ENCODE measurements at places on chromosomes 5 and 9.

- no peak for DNase-seq
These were observed 175.2 kb downstream of the SAXO1 start for GRCh38 chr9:18857769-18858168.

DNA sequence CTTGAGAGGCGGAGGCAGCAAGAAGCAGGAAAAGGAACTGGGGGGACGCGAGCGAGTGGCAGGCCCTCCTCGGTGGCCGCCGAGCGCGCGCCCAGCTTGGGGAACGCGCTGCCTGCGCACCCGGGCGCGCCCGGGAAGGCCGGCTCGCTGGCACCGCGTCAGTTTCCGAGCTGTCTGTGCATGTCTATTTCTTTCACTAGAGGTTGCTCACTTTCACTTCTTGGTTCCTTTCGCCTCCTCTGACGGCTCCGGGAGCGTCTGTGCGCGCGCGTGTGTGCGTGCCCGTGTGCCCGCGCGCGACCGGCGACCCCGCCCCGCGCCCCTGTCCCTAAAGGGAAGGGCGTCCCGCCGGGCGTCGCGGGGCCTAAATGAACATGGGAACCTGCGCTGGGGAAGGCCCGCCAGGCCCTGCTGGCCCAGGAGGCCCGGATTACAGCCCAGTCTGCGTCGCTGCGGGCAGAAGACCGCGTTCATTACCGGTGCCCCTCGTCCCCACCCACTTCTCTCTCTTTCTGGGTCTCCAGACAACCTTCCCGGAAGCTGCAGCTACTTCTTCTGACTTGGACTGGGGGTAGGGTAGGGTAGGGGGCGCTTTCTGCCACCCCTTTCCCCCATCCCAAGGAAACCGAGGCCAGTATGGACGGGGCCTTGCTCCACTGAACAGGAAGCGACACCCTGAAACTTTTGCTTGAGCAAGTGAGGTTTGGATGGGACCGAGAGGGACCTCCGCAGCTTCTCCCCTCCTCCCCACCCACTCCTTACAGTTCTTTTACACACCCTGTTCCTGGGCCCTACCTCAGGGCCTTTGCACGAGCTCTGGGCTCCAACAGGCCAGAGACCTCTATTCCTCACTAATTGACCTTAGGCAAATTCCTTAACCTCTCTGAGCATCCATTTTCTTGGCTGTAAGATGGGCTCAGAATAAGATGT, 205.8 kb upstream of the IER5L start:
- DNase-seq: peak; percentile 43

DNA sequence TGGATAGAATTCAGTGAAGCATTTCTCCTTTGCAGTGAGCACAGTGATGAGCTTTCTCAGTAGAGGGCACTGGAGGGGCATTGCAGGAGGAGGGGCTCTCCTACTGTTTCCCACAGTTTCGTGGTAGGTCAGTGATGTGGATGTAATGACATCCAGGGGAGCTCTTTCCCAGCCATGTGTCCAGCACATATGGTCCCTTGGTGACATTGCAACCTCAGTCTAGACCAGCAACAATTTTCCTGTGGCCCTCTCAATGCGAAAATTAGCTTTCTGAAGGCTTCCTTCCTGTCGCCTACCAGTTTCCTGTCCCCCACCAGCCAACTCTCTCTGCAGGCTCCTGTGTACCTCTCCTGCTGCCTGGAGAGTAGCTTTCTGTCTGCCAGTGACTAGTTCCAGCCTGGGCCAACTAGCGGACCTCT, 6.9 kb upstream of the PDCL start:
- DNase-seq: peak; percentile 7

DNA sequence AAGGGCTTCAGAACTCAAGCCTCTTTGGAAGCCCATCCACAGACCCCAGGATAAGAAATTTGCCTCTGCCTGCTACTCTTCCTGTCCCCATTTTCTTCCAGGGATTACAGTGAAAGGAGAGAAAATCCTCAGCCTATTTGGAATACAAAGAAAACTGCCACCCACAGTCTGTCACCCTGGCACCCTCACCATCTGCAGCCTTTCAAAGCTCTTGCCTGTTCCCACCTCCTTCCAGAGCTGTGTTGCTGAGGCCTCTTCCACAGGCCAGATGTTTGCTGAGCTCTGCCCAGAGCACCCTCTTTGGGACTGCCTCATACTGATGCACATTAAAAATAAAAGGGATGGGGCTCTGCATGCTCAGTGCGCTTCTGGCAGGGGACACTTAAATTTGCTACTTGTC, 35.9 kb upstream of the TAF1L start:
- no peak for DNase-seq

DNA sequence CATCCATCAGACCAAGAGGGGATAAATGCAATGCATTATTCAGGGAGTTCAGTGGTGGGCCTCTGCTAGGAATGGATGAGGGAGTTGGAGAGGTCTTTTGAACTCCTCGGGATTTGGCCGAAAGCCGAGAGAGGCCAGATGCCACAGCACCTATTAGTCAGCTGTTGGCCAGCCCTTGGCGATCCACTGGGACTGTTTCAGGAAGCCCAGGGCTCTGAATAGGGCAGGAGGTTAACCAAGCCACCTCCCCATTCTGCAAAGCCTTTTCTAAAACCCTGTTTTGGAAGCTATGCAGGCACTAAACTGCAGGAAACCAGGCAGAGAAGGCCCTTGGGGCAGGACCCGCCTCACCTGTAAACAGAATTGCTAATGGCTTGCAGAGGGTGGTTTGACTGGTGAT, 37.8 kb downstream of the ASTN2 start:
- DNase-seq: no peak

GRCh38 chr5:55418994-55419968, 111.5 kb downstream of the MTREX start:
- DNase-seq: no peak

DNA sequence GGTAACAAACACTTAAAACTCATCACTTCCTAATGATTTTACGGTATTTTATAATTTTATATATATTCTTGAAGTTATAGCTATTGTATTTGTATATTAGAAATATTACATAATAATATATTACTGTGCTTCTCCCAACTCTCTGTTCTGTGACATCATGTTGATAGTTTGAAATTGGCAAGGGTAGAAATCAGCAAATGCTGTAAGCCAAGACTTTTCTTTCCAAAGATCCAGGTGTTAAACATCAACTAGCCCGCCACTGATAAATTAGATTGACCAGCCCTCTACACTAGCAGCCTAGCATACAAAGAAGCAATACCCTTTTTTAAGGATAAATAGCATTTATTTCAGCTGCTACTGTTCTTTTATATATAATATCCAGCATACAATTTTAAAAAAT, 122.9 kb downstream of the PRELID2 start:
- no peak for DNase-seq
